ENCODE measurements at places on chromosomes 12 and 14. TPM values are rescaled to one million over a fixed set of nuclear protein-coding genes. Genes with fewer than 3 reads are reported as not detected.

DNA sequence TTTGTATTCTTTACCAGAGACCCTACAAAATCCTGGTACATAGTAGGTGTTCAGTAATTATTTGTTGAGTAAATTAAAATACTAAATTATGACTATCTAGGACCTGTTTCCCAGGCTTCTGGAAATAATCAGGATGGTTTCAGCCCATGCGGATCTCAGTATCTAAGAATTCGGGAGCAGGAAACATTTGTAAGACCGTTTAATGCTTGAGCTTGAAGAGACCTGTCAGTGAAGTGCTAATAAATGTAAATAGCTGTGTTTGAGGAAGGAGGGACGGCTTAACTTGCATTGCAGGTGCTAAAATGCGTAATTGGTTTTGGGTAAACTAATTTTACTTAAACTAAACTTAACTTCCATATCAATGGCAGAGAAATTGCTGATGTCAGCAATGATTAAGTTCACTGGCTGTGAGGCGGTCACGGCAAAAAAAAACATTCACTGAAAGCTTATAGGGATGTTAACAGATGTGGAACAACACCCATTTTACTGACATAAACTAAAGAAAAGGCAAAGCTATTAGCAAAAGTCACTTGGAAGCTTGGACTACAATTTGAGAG lies 28.6 kb upstream of the AEBP2 start:
- DNase-seq: no peak

GRCh38 chr12:121632069-121632970 lies 6.0 kb downstream of the ORAI1 start:
- DNase-seq: no peak

GRCh38 chr12:6198051-6198450 lies 2.1 kb upstream of the CD9 start:
- DNase-seq: peak; percentile 40

DNA sequence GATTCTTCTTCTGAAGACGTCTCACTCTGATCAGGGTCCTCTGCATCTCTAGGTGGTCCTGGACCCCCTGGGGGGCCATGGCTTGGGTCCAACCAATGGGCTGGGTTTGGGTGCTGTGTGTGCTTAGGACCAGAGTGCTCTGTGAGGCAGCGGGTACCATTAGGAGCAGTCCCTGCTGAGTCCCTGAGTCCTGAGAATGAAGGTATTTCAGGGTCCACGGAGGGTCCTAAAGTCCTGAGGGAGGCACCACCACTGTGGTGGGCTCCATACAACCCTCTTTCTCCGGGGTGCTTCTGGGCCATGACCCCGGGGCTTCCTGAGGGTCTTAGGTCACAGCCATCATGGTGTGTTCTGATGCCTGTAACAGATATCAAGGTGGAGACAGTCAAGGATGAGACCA lies 1.0 kb downstream of the DNAJC14 start:
- DNase-seq: no peak

- DNase-seq: no peak
These were observed 23.6 kb downstream of the BCL7A start for GRCh38 chr12:122045262-122045661.

DNA sequence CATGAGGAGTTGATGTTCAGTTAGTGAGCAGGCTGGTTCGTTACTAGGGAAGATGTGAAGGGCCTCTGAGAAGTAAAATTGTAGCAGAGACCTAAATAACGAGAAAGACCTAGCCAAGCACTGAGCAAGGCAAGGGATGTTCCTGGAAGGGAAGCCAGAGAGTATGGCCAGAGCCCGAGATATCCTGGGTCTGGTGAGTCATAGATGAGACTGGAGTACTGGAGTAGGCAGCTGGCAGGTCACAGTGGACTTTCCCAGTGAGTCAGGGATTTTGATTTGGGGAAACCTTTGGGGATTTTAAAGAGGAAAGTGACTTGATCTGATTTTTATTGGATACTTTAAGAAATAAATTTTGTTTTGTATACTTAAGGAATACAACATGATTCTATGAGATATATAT lies 369.0 kb downstream of the DIO2 start:
- no peak for DNase-seq

GRCh38 chr14:63454863-63455622 lies 88.1 kb downstream of the PPP2R5E start:
- no peak for DNase-seq

DNA sequence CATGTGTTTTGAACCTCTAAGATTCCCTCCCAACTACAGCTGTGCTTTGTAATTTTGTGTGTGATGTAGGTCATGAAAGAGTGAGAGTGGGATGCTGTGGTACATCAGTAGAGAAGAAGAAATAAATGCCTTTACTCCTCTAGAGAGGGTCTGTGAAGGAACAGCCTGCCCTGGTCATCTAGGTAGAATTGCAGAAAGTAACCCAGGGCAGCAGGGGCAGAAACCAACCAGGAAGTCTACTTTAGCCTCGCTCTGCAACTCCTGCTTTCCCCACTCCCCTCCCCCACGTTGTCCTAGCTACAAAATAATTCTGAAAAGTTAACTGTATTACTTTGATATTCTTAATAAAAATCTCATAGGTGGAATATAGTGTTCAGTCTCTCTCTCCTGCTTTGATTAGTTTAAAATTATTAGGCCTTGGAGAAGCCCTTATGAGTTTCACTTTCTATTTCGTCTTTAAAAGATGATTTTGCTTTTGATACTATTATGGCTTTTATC lies 7.5 kb downstream of the TBK1 start:
- no peak for DNase-seq

- DNase-seq: no peak
These were observed 76.7 kb downstream of the PIWIL1 start for GRCh38 chr12:130414381-130414780.

GRCh38 chr14:104393898-104394381 lies 185.6 kb upstream of the C14orf180 start:
- peak; percentile 70 for DNase-seq

- DNase-seq: no peak
These were observed 177.1 kb upstream of the SLC38A2 start for GRCh38 chr12:46549527-46550265.

DNA sequence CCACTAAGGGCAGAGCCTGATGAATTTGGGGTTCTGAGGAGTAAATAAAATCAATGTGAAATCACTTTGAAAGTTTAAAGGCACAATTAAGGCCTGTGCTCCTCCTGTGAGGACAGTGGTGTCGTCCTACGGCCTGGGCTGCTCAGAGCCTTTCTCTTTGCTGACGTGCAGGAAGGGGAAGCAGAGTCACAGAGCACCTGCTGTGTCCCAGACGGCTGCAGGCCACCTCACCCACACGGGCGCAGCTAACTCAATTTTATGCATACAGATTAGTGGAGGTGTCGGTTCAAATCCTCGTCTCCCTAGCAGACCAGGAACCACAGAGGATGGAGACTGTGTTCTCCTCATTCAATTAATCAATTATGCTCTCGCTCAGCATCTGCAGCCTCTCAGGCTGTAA lies 11.4 kb upstream of the DLK1 start:
- DNase-seq: no peak

The NID2 gene
- 253 TPM for polyA plus RNA-seq

The KLHDC1 gene
- 9.4 TPM for polyA plus RNA-seq

The KLRC2 gene
- polyA plus RNA-seq: 0.67 TPM

The ADGRD1 gene
- 25.6 TPM for polyA plus RNA-seq

The SLC16A7 gene
- 2.9 TPM for polyA plus RNA-seq

The SLC38A4 gene
- polyA plus RNA-seq: 6.3 TPM

The TSPAN11 gene
- polyA plus RNA-seq: 14.4 TPM

The RGS6 gene
- polyA plus RNA-seq: 2.5 TPM

The DLGAP5 gene
- polyA plus RNA-seq: 38.6 TPM

The ITPR2 gene
- 5.9 TPM for polyA plus RNA-seq

The RASSF9 gene
- 14.3 TPM for polyA plus RNA-seq

The SCNN1A gene
- polyA plus RNA-seq: 3.7 TPM
